ENCODE measurements at places on chromosomes 4 and X.

GRCh38 chrX:9184211-9184610, 150.3 kb upstream of the FAM9B start:
- no peak for DNase-seq

GRCh38 chr4:85717351-85717750, 242.4 kb downstream of the ARHGAP24 start:
- DNase-seq: no peak

- DNase-seq: no peak
Measured at GRCh38 chrX:727738-728621, 97.4 kb downstream of the SHOX start.

- no peak for DNase-seq
Measured at GRCh38 chr4:128358913-128359279, 71.3 kb upstream of the PGRMC2 start.

DNA sequence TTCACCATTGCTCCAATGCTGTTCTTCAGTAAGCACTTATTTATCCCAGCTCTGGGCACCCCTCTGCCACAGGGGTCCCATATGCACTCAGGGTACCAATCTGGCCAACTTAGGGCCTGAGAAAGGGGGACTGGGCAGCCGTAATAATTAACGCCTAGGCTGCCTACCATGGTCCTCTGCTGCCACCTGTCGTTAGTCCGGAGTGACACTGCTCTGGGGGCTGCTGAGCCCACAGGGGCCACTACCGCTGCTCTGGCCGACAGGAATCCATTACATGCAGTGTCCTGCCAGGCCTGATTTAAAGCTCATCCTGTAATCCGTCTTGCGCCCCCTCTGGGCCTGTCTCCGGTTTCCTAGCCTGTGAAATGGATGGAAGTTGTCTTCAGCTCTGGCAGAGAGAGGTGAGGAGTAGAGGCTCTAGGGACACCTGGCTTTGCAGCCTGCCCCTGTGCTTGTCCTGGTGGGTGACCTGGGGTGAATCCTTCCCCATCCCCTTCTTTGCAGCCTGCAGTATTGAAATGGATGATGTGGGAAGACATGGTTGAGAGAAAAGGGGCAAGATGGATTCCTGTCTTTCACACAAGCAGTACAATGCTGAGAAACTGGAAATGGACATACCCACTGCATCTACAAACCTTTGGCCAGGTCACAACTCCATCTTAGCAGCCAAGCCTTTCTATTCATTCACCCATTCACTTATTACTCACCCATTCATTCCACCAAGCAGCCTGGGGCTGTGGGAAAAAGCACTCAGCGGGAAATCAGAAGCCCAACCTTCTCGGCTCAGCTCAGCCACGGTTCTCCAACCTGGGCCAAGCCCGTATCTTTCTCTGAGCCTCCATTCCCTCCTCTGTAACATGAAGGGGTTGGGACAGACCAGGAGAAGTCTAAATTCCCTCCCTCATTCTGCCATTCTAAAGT, 116.3 kb upstream of the NALF2 start:
- DNase-seq: peak; percentile 3

GRCh38 chr4:185113340-185113739, 29.7 kb upstream of the SLC25A4 start:
- DNase-seq: no peak

GRCh38 chr4:140826701-140827027, 70.5 kb upstream of the TBC1D9 start:
- DNase-seq: no peak

DNA sequence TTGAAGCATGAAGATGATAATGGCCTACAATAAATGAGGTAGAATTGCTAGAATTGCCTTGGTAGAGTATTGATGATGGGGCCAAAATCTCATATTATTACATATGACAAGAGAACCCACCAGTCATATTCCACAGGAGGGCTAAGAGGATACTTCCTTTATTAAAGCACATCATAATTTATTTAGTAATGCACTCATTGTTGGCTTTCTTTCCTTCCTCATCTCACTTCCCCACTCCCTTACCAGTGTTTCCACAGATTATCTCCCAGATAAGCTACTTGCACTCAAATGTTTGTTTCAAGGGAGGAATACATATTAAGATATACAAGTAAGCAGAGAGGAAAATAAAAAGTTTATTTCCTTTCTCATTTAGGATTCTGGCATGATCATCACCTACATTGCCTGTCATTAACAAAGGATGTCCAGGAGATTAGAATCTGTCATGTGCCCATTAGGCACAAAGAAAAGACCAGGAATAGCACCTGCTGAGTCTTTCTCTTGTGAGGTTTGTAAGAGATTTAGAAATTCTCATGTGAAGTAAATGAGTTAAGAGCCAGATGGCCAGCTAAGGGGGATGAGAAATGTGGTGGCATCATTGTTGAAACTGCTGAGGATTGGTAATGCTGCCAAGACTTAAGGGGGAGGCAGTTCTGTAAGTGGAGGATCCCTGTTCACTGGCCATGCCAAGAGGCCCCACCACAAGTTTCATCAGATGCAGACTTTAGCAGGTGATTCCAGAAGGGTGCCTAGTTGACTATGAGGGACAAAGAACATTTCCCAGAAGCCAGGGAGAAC, 52.4 kb upstream of the PRDM8 start:
- no peak for DNase-seq

GRCh38 chr4:41745292-41746024, 3.1 kb downstream of the PHOX2B start:
- DNase-seq: no peak

- no peak for DNase-seq
Measured at GRCh38 chr4:122479935-122480416, 23.5 kb upstream of the IL2 start.

GRCh38 chrX:70508296-70508911, 63.8 kb downstream of the DLG3 start:
- no peak for DNase-seq

GRCh38 chr4:182904211-182904761, 12.9 kb downstream of the DCTD start:
- DNase-seq: no peak

- DNase-seq: no peak
Measured at GRCh38 chrX:100341142-100341510, 68.9 kb downstream of the PCDH19 start.

DNA sequence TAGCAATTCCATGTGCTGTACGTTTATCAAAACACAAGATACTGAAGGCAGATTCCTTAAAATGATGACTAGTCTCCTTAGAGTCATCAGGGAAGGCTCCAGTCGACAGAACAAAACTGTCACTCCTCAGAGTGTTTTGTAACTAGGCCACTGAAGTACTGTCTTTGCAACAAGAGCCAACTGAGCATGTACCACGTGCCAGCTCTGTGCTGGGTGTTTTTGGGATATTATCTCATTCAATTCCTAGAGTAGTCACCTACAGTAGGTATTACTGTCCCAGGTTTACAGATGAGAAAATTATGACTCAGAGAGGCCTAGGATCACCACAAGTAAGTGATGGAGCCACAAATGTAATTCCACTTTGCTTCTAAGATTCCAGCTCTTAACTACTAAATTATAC, 18.3 kb upstream of the NUP54 start:
- no peak for DNase-seq

DNA sequence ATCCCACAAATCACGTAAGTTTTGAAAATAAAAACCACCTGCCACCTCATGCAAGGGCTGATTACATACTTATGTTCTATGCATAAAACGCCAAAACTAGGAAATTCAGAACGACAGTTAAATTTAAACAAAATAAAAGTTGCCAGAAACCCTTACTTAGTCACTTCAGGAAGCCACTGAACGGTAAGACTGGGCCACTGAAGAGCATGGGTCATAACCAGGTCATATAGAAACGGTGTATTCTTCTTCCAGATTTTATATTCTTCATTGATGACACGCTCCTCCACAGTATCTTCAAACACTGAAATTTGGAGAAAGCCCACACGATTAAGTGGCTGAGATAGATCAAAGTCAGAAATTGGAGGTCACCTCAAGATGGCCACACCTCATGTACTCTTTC, 1.2 kb downstream of the RBBP7 start:
- no peak for DNase-seq

- no peak for DNase-seq
Measured at GRCh38 chr4:113028074-113028473, 21.4 kb upstream of the ANK2 start.

DNA sequence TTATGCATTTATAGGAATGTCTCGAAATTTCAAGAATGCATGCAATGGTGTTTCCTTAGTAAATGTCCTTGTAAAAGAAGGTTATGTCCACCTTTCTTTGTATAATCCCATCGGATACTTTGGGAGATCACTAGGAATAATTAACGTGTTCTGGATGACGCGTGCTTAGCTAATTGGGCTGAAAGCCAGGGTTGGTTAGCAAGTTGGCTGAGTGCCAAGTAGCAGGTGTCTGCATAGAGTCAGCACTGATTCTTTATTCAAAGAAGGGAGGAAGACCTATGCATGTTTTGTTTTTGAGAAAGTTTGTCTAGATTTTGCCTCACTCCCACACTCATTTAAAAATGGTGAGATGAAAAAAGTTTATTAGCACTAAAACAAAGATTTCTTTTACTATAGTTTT, 144.6 kb downstream of the SOX3 start:
- no peak for DNase-seq

DNA sequence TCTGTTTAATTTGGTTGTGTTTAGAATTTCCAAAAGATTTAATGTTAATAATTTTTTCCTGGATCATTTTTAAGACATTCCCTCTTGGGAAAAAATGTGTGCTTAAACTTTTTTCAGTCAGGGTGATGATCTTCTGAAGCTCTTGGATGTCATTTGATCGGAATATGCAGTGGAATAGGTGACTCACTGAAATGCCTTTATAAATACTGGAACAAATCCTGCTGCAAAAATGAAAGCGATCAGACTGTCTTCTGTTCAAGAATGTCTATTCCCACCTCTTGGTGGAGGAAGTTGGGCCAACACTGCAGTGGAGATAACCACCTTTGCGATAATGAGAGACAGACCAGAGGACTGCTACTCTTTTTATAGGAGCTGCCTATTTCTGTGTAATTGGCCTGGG, 46.7 kb downstream of the LARP1B start:
- no peak for DNase-seq

DNA sequence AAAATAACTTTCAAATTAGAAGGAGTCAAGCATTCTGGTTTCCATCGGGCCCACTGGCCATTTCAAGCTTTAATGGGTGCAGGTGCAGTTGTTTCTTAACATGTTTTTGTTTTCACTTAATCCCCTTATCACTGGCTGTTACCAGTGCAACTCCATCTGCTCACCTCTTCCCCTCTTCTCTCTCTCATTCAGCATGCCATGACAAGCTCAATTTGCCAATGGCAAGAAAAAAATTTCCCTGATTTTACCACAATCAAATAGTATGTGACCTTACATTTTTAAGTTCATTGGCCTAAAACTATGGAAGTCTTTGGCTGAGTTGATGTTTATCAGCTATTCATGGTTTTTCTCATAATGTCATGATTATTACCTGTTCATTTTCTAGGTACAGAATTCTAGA, 299.1 kb upstream of the BMP3 start:
- DNase-seq: no peak

DNA sequence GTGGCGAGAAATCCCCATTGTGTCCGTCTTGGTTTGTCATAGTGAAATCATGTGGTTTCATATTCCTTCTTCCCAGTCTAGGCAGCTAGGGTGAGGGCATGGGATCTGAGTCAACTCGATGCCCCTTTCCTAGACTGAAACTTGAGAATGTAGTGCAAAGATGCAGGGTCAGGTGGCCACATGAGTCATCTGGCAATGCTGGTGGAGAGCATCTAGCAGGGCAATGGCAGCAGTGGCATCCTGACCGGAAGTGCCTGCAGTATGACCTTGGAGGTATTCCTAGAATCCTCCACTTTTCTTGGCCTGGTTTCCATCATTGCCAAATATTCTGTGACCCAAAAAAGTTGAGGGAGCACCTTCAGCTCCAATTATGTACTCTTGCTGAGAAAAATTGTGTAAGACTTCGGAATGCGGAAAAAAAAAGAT, 39.1 kb upstream of the TMEM184C start:
- no peak for DNase-seq

DNA sequence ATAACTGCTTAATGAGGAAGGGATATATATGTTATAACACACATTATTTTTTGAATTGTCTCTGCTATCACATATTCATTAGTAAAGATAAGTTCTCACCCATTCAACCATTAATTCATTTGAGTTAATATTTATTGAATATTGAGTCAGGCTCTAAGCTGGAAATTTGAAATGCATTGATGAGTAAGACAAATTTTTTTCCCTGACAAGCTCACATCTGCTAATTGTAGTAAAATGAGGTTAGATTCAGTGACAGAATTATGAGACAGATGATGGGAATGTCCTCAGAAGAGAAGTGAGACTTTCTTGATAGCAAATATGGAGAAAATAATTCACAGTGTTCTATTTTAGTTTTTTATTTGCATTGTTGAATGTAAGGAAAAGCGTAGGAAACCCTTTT, 194.3 kb downstream of the SLC4A4 start:
- DNase-seq: no peak

Data from activated T-cell treated with anti-CD3 and anti-CD28 coated beads for 24 hours (primary cell).